ENCODE measurements at places on chromosomes 5 and 9. TPM values are rescaled to one million over a fixed set of nuclear protein-coding genes. Genes with fewer than 3 reads are reported as not detected.
A peak's percentile ranks its signal among the peaks of the same experiment; 100 is the strongest.

GRCh38 chr5:72438141-72438540 lies 69.1 kb downstream of the ZNF366 start:
- H3K27ac ChIP-seq, result no peak overlapping the region
- DNase-seq, result no peak
- H3K36me3 ChIP-seq, result no peaks in the 10 kb centered on the region

DNA sequence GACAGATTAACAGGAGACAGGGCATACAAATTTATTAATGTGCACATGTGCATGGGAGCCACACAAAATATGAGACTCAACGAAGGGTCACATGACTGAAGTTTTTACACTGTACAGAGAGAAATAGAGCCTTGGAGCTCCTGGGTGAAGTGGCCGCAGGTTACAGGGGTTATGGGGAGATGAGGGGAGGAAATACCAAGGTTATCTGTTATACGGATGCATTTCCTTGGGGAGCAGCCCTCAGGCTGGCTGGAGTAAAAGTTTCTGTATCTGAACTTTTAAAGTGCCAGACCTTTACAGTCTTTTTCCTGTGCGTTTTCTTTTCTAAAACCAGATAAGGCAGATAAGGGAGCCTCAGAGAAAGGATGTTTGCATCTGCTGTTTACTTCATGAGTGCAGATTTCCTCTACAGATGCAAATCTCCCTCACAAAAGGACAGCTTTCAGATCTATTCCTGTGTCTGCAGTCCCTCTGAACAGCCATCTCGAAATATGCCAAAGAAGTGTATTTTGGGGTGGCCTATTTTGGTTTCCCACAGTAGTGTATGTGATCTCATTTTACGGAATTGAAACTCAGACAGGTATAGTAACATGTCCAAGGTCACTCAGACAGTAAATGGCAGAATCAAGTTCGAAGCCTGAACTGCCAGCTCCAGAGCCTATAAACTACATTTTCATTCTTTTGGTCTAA lies 139.3 kb upstream of the FBXL17 start:
- H3K4me1 ChIP-seq, result peaks cover 12% of the 10 kb centered on the region
- H3K36me3 ChIP-seq, result no peaks in the 10 kb centered on the region
- H3K27me3 ChIP-seq, result no peaks in the 10 kb centered on the region
- DNase-seq, result no peak
- H3K27ac ChIP-seq, result no peak overlapping the region

DNA sequence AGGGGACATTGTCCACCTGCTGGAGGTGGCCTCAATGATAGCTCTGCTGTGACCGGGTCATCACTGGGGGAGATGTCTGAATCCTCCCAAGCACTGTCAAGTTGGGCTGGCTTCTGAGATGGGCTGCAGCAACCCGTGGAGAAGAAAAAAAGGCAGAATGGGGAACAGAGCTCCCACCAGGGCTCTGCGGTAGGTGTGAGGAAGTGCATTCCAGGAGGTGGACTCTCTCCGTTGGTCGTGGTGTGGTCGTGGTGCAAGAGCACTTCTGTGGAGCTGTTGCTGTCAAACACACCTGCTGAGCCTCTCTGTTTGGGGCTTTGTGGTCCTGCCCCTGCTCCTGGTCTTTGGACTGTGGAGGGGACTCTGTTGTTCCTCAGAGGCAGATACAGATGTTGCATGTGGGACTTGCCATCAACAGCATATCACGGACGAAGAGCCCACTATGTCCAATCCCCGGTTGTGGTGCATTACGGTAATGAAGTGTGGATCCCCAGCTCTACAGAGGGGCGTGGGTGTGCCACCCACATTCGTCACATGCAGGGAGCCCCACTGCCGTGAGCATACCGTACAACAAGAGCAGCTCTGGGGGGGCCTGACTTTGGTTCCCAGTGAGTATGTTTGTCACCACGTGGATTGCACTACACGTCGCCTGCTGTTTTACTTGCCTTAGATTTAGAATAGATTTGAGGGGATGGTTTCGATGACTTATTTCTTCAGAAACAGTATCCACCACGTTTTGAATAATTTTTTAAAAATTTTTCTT lies 36.0 kb upstream of the PITX1 start:
- H3K4me1 ChIP-seq, result peaks cover 11% of the 10 kb centered on the region
- no peaks in the 10 kb centered on the region for H3K36me3 ChIP-seq
- H3K4me3 ChIP-seq, result no peak overlapping the region
- peaks cover 39% of the 10 kb centered on the region for H3K27me3 ChIP-seq
- DNase-seq, result no peak
- H3K27ac ChIP-seq, result peak overlapping the region; percentile 18

Gene C9orf43
- 0.51 TPM for total RNA-seq

Gene TMEM215
- total RNA-seq, result not detected

Data from progenitor cell of endocrine pancreas (in vitro differentiated cells).